Naive thymus-derived CD4-positive, alpha-beta T cell (primary cell): ENCODE measurements at places on chromosomes 13 and 19. TPM values are rescaled to one million over a fixed set of nuclear protein-coding genes. Genes with fewer than 3 reads are reported as not detected.

Gene SLC10A2
- not detected for total RNA-seq

Gene LHB
- total RNA-seq, result not detected

GRCh38 chr19:45767881-45768654 lies 984 bp downstream of the SIX5 start:
- no peak overlapping the region for H3K27ac ChIP-seq
- H3K4me1 ChIP-seq, result peaks cover 13% of the 10 kb centered on the region
- H3K27me3 ChIP-seq, result no peaks in the 10 kb centered on the region
- H3K4me3 ChIP-seq, result peak overlapping the region; percentile 56

DNA sequence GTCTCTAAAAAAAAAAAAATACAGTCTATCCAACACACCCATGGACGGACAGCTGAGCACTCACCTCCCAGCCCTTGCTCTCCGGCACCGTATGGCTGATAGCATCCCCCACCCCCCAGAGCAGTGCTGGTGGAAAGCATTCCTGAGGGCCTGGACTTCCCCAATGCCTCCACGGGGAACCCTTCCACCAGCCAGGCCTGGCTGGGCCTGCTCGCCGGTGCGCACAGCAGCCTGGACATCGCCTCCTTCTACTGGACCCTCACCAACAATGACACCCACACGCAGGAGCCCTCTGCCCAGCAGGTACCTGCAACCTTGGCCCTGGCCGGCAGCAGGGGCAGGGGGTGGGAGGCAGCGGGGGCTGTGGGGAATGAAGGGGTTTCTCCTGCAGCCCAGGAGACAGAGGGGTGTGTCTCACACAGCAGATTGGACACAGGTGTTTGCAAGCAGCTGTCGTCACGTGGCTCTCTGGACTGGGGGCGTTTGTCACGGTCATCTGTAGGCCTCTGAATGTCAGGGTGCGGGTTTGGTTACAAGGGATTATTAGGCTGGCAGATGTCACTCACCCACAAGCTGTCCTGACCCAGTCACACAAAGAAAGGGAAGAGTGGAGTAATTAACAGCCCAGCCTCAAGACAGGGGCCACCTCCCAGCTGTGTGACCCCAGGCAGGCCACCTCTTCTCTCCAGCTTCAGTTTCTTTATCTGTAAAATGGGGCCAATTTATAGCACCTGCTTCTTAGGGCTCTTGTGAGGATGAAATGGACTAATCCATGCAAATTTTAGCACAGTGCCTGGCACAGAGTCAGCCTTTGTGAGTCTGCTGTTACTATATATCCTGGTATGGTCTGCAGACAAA lies 19.3 kb downstream of the PLD3 start:
- H3K27ac ChIP-seq, result no peak overlapping the region
- no peak overlapping the region for H3K4me3 ChIP-seq
- DNase-seq, result no peak
- H3K4me1 ChIP-seq, result no peaks in the 10 kb centered on the region

DNA sequence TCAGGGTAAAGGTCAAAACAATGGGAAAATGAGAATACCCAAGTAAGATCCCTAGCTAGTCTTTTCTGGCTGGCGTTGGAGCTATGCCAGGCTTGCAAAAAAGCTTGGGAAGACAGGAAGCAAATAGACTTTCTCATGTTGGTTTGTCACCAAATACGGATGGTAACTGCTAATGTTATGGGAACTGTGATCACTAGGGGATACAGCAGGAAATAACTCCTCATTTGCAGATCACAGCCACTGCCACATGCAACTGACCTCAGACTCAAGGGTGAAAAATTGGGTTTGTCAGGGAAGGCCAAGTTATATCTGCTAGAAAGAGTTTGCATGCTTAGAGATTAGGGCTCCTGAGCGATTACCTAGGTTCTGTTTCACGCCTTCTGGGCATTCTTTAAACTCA lies 162.9 kb downstream of the NHLRC3 start:
- H3K4me1 ChIP-seq, result no peaks in the 10 kb centered on the region
- H3K27ac ChIP-seq, result no peak overlapping the region
- DNase-seq, result no peak
- H3K27me3 ChIP-seq, result no peaks in the 10 kb centered on the region
- no peaks in the 10 kb centered on the region for H3K36me3 ChIP-seq
